ENCODE measurements at places on chromosomes 11 and 22.
A peak's percentile ranks its signal among the peaks of the same experiment; 100 is the strongest.

GRCh38 chr11:73366265-73366610, 10.0 kb upstream of the RELT start:
- DNase-seq: no peak

DNA sequence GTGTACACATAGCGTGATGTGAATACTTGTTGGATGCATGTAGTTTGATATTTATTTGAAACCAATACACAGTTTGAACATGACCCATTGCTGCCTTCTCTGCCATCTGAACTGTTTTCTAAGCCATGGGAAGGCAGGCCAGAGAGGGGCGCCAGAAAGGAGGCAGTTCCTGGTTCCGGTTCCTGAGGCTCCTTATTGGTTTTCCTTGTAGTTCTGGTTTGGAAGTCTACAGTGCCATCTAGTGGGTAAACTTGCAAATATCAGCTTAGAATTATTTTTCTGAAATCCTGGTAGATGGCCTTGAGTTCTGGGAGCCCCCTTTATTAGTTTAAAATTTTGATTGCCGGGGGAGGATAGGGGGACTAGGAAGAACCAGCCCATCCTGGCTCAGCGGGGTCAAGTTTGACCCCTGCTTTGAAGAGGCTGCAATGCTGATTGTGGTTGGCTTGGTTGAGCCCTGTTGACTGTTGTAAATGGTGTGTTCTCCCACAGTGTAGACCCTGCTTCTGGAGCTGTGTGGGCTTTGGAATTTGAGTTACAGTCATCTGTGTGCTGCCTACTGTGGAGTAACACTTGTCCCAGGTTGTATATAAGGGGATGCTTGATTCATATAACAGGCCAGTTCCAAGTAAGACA, 48.4 kb downstream of the GRAMD1B start:
- DNase-seq: peak; percentile 25

- no peak for DNase-seq
Observed at GRCh38 chr11:125457814-125458343, 38.2 kb downstream of the FEZ1 start.

GRCh38 chr22:38230916-38231315, 29.1 kb downstream of the MAFF start:
- DNase-seq: no peak

DNA sequence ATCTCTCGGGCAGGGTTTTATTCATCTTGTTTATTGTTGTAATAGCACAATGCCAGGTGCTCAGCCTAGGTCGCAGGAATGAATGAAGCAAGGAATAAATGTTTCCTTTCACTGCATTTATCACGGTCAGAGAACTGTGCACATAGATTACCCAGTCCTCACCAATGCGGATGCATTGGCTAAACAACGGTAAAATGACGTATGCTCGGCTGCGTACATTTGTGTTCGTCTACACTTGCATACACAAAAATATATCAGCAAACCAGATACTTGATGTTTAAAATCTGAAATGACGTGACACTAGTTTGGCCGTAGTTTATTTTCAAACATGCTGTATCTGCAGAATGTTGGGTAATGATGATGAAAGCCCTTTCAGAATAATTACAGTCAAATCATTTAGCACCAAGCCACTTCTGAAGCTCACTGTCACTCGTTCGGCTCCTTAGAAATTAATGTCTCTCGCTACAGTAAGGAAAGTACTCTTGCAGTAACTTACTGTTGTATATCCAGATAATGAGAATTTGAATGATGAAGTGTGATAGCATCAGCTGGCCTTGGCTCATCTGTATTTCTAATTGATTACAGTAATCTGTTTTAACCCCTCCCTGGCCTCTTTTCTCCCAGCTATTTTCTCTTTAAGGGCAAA, 268.9 kb downstream of the LRRC4C start:
- DNase-seq: no peak

GRCh38 chr11:46490666-46491065, 99.1 kb upstream of the CHRM4 start:
- DNase-seq: no peak

- no peak for DNase-seq
Observed at GRCh38 chr11:87810486-87810885, 364.8 kb downstream of the RAB38 start.

DNA sequence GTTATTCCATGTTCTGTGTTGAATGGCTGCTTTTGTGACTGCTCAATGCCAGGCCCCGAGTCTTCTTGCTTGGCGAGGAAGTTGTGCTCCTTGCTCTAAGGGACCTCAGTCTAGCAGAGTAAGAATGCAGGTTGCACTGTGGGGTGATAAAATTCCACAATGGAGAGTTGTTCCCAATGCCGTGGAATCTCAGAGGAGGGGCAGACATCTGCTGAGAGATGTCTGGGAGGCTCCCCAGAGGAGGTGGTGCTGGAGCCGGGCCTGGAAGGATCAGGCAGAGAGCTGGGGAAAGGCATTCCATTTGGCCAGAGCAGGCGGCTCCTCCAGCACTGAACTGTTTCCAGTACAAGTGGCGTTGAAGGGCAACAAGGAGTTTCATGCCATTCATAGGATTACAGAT, 55.2 kb downstream of the ST3GAL4 start:
- DNase-seq: no peak

- DNase-seq: no peak
Observed at GRCh38 chr11:42013656-42014201, 554.3 kb upstream of the LRRC4C start.

DNA sequence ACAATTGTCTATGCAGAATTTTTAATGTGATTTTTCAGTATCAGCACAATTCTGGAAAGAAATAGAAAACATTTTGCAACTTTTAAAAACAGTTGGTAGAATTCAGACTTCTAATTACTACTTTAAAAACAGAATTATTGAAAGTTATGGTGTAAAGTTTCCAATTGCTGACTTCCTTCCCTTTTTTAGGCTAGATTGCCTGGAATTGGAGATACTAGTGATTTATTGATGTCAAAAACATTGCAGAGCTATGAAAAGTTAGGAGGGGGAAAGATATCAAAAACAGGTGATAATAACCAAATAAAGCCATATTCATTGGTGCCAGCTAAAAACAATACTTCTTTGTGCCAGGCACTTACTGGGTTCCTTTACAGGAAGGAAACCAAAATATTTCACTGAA, 485.5 kb downstream of the TMEM135 start:
- no peak for DNase-seq

DNA sequence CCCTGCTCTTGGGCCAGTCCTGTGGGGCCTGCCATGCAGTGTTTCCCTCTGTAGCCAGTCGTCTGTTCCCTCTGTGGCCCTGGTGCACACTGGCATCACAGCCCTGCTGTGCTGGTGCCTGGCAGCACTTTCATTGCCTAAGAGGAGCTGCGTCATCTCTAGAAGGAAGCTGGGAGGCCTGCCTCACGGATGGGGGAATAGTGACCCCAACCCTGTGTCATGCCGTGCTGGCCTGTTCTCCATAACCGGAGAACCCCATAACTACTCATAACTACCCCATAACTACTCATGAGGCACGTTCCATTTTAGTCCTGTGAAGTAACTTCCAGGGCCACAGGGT, 14.0 kb downstream of the RAB36 start:
- no peak for DNase-seq

- no peak for DNase-seq
Observed at GRCh38 chr11:45922425-45923082, at the start of gene LARGE2. Gene LARGE2 (plus strand): TSS chr11:45922656. CDS start chr11:45922883, 227 bp downstream.

GRCh38 chr11:108224911-108225786, 2.3 kb downstream of the ATM start:
- DNase-seq: no peak

DNA sequence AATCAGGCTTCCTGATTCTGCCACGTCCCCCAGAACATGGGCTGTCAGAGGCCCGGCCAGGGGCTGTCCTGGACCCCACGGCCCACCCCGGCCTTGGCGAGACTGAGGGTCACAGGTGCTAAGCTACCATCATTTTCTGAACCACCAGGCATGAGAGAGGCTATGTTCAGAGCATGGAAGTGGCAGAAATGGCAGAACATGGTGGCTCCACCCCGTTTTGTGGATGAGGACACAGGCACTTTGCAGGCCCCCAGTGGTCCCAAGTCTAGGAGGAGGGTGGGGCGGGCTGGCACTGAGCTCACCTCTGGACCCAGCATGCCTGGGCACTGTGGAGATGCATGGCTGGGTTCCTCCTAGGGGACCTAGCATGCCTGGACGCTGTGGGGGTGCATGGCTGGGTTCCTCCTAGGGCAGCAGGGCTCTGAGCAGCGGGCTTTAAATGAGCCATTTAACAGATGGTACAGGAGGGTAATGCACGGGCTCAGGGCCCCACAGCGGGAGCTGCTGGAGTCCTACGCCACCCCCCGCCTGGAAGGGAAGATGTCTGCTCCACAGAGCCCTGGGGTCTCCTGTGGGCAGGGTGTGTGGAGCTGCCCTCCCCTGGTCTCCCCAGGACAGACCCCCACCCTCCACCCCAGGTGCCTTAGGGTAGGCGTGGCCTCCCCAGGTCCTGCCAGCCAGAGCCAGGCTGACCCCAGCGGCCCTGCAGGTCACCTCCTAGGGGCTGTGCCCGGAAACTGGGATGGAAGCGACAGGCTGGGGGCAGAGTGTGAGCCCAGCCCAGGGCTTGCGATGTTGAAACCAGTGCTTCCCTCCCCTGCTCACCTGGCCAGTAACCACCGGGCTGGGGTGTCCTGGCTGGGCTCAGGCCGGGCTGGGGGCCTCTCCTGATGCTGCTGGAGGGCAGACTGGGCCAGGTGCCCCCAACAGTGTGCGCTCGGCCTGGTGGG, 6.1 kb upstream of the MUC5AC start:
- no peak for DNase-seq

GRCh38 chr11:93504110-93505095, 38.8 kb downstream of the SMCO4 start:
- DNase-seq: no peak

DNA sequence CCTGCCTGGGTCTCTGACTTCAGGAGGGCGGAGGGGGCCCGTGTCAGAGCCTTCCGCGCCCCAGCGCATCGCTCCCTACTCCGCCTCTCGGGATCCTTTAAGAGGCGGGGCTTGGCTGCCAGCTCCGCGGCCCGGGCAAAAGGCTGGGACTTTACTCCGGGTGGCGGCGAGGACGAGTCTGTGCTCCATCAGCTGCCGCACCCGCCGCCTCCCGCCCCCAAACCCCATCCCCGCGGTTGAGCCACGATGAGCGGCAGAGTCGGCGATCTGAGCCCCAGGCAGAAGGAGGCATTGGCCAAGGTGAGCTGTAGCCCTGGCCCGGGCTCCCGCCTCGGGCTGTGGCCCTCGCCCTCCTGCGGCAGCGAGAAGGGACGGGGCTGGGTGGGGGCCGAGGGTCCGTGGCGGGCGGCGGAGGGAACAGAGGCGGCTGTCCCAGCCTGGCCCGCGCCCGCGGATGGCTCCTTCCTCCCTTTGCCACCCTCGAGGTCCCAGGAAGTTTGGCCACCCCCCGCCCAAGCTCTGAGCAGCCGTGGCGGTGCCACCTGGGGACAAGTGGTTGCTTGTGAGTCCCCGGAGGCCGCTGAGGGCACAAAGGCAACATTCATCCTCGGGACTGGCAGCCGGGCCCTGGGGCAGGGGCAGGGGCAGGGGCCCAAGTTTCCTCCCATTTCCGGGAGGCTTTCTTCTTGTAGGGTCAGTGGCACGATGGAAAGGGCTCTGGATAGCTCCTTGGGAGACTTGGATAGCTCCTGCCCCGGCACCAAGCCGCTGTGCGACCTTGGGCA, at the start of gene SEC14L2:
SEC14L2 (plus strand) TSS at position 148 of the 785 bp plus-strand sequence; CDS start at position 247, 99 bp downstream.
- DNase-seq: no peak

GRCh38 chr11:76279646-76280045, 73.3 kb upstream of the WNT11 start:
- DNase-seq: no peak

GRCh38 chr11:46949297-46949696, 12.7 kb downstream of the CSTPP1 start:
- DNase-seq: no peak

GRCh38 chr11:17601676-17602075, 54.6 kb downstream of the OTOG start:
- DNase-seq: no peak

DNA sequence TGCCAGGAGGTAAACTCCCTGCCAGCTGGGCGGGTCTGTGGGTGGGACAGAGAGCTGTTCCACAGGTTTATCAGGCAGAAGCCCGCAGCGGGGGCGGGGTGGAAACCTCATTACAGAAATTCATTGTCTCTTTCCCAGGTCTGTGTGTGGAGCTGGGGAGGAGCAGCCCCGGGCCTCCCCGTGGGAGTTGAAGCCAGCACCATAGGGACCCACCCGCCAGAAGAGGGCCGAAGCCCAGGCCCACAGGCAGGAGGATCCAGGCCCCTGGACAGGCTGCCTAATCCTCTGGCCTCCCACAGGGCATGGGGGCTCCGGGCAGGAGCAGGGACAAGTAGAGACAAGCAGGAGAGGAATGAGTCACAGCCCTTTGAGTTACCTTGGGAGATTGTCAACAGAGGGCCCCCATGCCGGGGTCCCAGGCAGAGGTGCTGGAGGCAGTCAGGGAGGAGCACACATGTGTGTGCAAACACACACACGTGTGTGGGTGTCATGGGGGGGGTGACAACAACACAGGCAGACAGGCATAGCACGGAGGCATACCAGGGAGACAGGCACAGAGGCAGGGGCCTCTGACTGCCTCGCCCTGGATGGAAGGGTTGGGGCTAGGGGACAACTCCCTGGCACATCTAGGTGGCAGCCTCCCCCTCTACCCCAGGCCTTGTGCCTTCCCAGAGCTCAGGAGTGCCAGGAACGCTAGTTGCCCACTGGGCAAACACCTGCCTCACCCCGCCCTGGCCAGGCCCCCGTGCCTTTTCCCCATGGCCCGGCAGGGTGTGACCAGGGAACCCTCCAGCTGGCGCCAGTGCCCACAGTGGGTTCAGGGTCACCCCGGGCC, 1.4 kb downstream of the CDC42BPG start:
- DNase-seq: no peak

- DNase-seq: no peak
Observed at GRCh38 chr22:29197096-29197495, 8.6 kb upstream of the EMID1 start.

GRCh38 chr11:120065176-120065575, 72.7 kb downstream of the TRIM29 start:
- DNase-seq: no peak

DNA sequence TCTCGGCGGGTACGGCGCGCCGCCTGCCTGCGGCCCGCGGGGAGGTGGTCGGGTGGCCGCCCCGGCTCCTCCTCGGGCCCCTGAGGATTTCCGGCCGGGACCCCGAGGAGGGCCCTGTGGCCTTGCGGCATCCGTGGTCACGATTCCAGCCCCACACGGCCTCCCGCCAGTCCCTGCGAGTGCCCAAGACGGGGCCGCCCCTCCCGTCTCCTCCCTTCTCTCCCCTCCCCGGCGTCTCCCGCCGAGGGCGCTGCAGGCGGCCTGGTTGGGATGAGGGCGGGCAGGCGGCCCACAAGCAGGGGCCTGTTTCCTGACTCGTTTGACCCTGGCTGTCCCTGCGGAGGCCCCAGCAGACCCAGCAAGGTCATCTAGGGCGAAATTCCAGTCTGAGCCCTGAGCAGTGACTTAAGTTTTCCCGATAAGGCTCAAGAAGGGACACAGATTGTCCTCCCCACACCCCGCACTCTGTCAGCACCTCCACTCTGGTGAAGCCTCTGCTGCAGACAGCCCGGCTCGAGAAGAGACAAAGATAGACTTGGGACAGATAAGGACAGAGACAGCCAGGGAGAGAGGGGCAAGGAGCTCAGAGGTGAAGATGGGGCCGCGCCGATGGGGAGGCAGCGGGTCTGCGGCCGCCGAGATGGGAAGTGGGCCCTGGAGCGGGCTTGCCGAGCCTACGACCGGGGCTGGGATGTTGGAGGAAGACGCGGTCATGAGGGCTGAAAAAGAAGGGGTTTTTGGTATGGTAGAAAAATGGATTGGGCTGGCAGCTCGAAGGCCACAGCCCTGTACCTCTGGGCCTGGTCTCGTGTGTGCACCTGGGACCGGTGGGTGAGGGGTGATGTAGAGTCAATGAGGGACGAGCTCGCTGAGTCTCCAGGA, 95.0 kb downstream of the SWAP70 start:
- DNase-seq: peak; percentile 33

- no peak for DNase-seq
Observed at GRCh38 chr11:16632295-16633200, 105.9 kb upstream of the C11orf58 start.

Data from SW 1271 (cell line).